Esophagus muscularis mucosa (tissue), 4 donors: ENCODE measurements at places on chromosomes 1 and 21. TPM values are rescaled to one million over a fixed set of nuclear protein-coding genes. Genes with fewer than 3 reads are reported as not detected.

DNA sequence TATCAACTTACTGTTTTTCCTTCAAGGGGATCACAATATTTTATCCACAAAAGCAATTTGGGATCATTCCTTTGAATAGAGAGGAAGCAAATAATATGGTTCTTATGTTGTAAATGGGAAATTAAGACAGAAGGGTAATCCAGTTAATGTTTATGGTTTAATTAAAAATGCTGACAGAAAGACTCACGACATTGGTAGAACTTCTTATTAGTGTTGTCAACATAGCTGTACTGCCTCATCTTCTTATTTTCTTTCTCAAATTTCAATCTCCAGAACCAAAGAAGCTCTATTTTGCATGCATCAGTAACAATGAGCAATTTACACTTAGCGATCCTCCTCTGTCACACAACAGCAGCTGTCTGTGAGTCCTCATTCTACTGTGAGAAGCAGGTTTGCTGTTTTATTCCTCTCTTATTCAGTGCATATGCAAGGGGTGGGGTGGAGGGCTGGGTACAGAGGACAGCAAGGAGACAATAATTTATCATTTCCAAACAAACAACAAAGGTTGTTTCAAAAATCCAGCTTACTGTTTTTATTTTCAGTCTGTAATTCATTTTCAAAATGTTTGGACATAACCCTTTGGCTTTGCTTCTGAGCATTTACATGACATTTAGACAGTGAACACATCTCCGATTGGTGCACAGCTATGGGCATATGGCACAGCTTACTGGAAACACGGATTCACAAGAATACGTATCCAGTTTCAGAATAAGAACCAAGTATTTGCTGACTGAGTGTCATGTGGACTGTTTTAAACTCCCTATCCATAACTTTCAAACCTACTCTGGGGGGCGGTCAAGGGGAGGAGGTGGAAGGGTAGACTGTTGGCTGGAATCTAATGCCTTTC lies 335.9 kb downstream of the RGS7 start:
- no peaks in the 10 kb centered on the region for H3K4me1 ChIP-seq
- DNase-seq: no peak
- no peaks in the 10 kb centered on the region for H3K27me3 ChIP-seq
- H3K36me3 ChIP-seq: no peaks in the 10 kb centered on the region
- no peak overlapping the region for H3K4me3 ChIP-seq
- H3K27ac ChIP-seq: no peak overlapping the region

DNA sequence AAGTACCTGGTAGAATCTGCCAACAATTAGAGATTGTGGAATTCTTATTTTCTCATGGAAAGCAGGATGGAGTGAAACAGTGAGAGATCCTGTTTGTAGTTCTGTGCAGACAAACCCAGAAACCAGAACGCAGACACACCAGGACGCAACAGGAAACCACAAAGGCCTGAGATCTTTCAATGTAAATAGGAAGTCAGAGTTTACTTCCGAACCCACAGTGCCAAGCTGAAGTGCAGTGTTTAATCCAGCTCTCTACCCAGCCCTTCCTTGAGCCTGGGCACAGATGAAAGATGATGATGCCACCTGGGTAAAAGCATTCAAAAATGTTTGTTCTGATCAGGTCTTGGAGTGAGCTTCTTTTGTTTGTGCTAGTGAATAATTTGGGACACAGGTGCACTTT lies 244.2 kb upstream of the HOOK1 start:
- H3K27ac ChIP-seq: no peak overlapping the region
- no peaks in the 10 kb centered on the region for H3K27me3 ChIP-seq
- no peak overlapping the region for H3K4me3 ChIP-seq

DNA sequence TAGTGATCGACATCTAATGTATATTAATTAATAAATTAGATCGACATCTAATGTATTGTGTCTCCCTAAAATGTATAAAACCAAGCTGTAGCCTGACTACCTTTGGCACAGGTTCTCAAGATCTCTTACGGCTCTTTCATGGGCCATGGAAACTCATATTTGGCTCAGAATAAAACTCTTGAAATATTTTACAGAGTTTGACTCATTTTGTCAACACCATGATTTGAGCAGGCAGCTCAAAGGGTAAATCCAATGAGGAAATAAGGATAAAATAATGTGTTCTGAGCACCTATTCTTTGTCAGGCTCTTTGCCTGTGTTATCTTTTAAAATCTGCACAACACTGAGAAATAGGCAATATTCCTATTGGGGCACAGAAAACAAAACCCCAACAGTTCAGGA lies 223.4 kb upstream of the DUSP10 start:
- no peaks in the 10 kb centered on the region for H3K4me1 ChIP-seq
- H3K4me3 ChIP-seq: no peak overlapping the region
- H3K27ac ChIP-seq: no peak overlapping the region
- DNase-seq: no peak
- no peaks in the 10 kb centered on the region for H3K27me3 ChIP-seq

- no peak overlapping the region for H3K27ac ChIP-seq
- H3K36me3 ChIP-seq: no peaks in the 10 kb centered on the region
- DNase-seq: no peak
- H3K4me1 ChIP-seq: no peaks in the 10 kb centered on the region
- no peak overlapping the region for H3K4me3 ChIP-seq
- H3K27me3 ChIP-seq: no peaks in the 10 kb centered on the region
Observed at GRCh38 chr1:87182611-87183010, 146.1 kb upstream of the LMO4 start.

DNA sequence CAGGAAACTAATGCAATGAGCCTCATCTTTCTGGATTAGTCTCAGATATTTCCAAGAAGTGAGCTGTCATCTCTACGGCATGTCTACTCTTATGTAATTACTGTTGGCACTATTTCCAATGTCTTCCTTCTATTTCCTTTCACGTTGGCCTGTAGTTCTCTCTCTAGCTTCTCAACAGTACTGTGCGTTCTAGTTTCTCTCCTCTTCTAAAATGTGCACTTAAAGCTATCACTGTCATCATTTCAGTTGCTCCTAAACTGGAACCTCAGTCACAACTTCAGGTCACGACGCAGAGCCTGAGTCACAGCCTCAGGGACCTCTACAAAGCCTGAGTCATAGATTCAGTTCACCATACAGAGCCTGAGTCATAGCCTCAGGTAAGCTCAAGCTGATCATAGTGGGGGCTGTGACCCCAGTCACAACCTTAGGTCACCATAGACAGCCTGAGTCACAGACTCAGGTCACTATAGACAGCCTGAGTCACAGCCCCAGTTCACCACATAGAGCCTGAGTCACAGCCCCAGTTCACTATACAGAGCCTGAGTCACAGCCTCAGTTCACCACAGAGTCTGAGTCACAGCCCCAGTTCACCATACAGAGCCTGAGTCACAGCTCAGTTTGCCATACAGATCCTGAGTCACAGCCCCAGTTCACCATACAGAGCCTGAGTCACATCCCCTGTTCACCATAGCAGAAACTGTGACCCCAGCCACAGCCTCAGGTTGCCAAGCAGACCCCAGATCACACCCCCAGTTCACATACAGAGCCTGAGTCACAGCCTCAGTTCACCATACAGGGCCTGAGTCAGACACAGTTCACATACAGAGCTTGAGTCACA lies 13.0 kb downstream of the WNT9A start:
- no peak for DNase-seq
- H3K4me3 ChIP-seq: no peak overlapping the region
- H3K4me1 ChIP-seq: peaks cover 41% of the 10 kb centered on the region

DNA sequence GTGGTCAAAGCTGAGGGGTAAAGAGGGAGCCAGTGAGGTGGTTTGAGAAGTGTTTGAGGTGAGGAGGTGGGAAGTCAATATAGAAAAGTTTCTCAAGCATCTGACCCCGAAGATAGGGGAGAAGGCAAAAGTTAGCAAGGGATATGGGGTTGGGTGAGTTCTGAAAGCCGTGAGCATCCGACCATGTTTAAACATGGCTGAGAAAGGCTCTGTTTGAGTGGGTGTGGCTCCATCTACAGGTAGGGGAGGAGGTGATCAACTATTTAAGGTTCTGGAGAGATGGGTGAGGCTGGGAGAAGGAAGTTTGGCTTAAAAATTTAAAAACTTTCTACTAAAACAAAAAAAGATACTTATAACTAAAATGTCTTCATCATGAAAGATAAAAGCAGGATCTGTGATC lies 273.8 kb downstream of the KCNJ6 start:
- no peak overlapping the region for H3K27ac ChIP-seq
- H3K4me1 ChIP-seq: peaks cover 20% of the 10 kb centered on the region
- H3K27me3 ChIP-seq: no peaks in the 10 kb centered on the region

GRCh38 chr1:208597571-208597970 lies 353.4 kb upstream of the PLXNA2 start:
- no peak overlapping the region for H3K27ac ChIP-seq
- H3K4me1 ChIP-seq: peaks cover 3% of the 10 kb centered on the region
- H3K36me3 ChIP-seq: no peaks in the 10 kb centered on the region
- DNase-seq: peak; percentile 75

DNA sequence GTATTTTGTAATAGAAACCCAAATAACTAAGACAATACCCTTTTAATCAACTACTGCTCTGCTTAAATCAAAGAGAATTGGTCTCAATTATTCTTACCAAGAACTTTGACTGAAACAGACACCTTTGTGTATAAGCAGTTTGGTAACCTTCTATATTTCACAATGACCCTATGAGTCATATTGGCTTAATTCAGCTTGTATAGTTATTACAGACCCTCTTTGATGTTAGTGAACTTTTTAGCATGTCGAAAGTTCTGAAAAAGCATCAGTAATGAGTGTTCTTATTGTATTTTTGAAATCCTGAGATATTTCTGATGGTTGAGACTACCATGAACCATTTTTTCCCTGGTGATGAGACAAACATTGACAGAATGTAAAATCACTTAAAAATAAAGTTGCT lies 43.3 kb upstream of the RABGAP1L start:
- no peak overlapping the region for H3K27ac ChIP-seq
- no peaks in the 10 kb centered on the region for H3K27me3 ChIP-seq

- no peak for DNase-seq
- H3K4me3 ChIP-seq: no peak overlapping the region
- no peaks in the 10 kb centered on the region for H3K36me3 ChIP-seq
Observed at GRCh38 chr1:214106375-214106774, 118.6 kb downstream of the PROX1 start.

DNA sequence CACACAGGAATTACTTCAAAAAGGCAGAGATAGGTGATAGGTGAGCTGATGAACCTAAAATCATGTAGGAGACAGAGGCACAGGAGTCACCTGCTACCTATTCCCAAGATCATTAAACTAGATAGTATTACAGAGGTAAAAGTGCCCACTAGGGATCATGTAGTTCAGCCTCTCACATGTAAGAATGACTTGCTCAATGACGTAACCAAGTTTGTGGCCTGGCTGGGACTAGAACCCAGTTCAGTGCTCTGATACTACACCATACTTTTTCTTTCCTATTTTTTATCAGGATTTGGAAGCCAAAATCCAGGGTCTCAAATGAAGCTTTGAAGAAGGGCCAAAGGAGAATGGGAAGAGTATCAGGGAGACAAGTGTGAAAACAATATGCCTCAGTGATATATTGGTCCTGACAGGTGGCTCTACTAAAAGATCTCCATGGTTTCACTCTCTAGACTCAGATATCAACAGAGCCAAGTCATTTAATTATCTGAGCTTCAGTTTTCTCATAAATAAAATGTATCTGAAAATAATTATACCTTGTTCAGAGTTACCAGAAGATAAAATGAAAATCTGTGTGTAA lies 87.3 kb upstream of the SLFNL1 start:
- peak overlapping the region; percentile 94 for H3K27ac ChIP-seq
- no peaks in the 10 kb centered on the region for H3K27me3 ChIP-seq
- H3K4me1 ChIP-seq: peaks cover 48% of the 10 kb centered on the region
- peak overlapping the region; percentile 12 for H3K4me3 ChIP-seq

DNA sequence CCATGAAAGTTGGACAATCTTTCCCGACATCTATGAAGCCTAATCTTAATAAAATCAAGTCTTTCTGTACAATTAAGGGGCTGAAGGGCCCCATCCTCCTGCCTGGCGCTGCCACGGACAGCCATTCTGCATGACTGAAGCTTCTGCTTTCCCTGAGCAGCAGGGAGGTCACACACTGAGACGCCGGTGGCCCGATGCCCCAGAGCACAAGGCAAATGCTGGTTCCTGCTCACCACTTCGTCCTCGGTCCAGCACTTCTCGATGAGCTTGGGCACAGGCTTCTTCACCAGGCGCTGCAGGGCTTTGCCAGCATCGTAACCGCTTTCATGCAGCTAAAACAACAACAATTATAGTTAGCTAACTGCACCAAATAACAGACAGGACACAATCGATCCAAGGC lies 147.8 kb downstream of the SLC45A1 start:
- H3K4me1 ChIP-seq: peaks cover 62% of the 10 kb centered on the region
- no peak overlapping the region for H3K4me3 ChIP-seq
- no peaks in the 10 kb centered on the region for H3K36me3 ChIP-seq
- no peaks in the 10 kb centered on the region for H3K27me3 ChIP-seq
- DNase-seq: no peak

DNA sequence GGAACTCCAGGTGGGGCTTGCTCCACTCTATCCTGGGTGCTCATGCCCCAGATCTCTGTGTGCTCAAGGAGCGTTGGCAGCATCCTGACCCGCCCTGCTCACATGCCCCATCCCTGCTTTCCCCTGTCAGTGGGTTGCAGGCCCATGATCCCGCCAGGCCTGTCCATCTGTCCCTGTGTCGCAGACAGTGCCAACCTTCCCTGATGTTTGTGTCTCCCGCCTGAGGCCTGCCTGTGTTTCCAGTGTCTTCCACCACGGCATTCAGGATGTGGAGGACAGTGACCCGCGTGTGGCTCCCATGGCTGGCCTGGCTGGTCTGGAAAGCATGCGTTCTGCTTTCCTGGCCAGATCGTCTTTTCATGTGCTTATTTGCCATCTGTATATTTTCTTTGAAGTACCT lies 82.9 kb downstream of the PCBP3 start:
- H3K4me1 ChIP-seq: no peaks in the 10 kb centered on the region
- no peak overlapping the region for H3K4me3 ChIP-seq
- H3K27ac ChIP-seq: no peak overlapping the region
- H3K36me3 ChIP-seq: no peaks in the 10 kb centered on the region
- H3K27me3 ChIP-seq: no peaks in the 10 kb centered on the region

- H3K27me3 ChIP-seq: no peaks in the 10 kb centered on the region
- H3K27ac ChIP-seq: no peak overlapping the region
- no peak for DNase-seq
- peaks cover 5% of the 10 kb centered on the region for H3K4me1 ChIP-seq
Observed at GRCh38 chr1:10779201-10779600, 17.2 kb downstream of the CASZ1 start.

GRCh38 chr1:7912743-7913557 lies 27.7 kb downstream of the TNFRSF9 start:
- no peaks in the 10 kb centered on the region for H3K36me3 ChIP-seq
- no peak overlapping the region for H3K27ac ChIP-seq
- H3K4me3 ChIP-seq: no peak overlapping the region
- no peak for DNase-seq

DISP3 gene
- total RNA-seq: not detected

SLC25A34 gene
- 0.83 TPM for total RNA-seq

TEX35 gene
- total RNA-seq: not detected

GJC2 gene
- 8.5 TPM for total RNA-seq

ITLN2 gene
- not detected for total RNA-seq

CFAP141 gene
- total RNA-seq: not detected

LINGO4 gene
- not detected for total RNA-seq

ADCY10 gene
- 0.17 TPM for total RNA-seq

SH2D2A gene
- total RNA-seq: 0.83 TPM

RHBDL2 gene
- total RNA-seq: not detected
